ENCODE measurements at places on chromosomes 4 and X. TPM values are rescaled to one million over a fixed set of nuclear protein-coding genes. Genes with fewer than 3 reads are reported as not detected.

UGT2A1 gene
- not detected for total RNA-seq

GABRA4 gene
- total RNA-seq = not detected

ZMAT1 gene
- 2.0 TPM for total RNA-seq

STOX2 gene
- 0.38 TPM for total RNA-seq

IRS4 gene
- not detected for total RNA-seq

POU4F2 gene
- not detected for total RNA-seq

ARHGEF6 gene
- 18.0 TPM for total RNA-seq

SSX2B gene
- total RNA-seq = not detected

DCLK2 gene
- 3.3 TPM for total RNA-seq

BGN gene
- total RNA-seq = 43.9 TPM

CT45A1 gene
- total RNA-seq = not detected

COL4A5 gene
- total RNA-seq = 56.9 TPM

NAP1L2 gene
- total RNA-seq = 2.8 TPM

TCEAL1 gene
- total RNA-seq = 28.5 TPM

UBA1 gene
- total RNA-seq = 154 TPM

LARP7 gene
- total RNA-seq = 25.5 TPM

TXK gene
- total RNA-seq = not detected

LIMCH1 gene
- total RNA-seq = 20.3 TPM

MAML3 gene
- 1.7 TPM for total RNA-seq

TLR2 gene
- 0.85 TPM for total RNA-seq

PNCK gene
- total RNA-seq = under 0.01 TPM

SOWAHB gene
- not detected for total RNA-seq

PPP1R2C gene
- not detected for total RNA-seq

CENPE gene
- total RNA-seq = 3.9 TPM

SPANXD gene
- total RNA-seq = not detected

PLAC8 gene
- total RNA-seq = 0.28 TPM

EVC gene
- total RNA-seq = 33.8 TPM

GPR173 gene
- 2.0 TPM for total RNA-seq

SLC4A4 gene
- 21.1 TPM for total RNA-seq

ABLIM2 gene
- total RNA-seq = 1.5 TPM

AFM gene
- not detected for total RNA-seq

PHOX2B gene
- not detected for total RNA-seq

Data from regular cardiac myocyte (primary cell).